PC-3 (cell line): ENCODE measurements at places on chromosomes 7 and 10.

GRCh38 chr7:92623544-92623943 is 33.4 kb upstream of the FAM133B start:
- DNase-seq, result no peak

DNA sequence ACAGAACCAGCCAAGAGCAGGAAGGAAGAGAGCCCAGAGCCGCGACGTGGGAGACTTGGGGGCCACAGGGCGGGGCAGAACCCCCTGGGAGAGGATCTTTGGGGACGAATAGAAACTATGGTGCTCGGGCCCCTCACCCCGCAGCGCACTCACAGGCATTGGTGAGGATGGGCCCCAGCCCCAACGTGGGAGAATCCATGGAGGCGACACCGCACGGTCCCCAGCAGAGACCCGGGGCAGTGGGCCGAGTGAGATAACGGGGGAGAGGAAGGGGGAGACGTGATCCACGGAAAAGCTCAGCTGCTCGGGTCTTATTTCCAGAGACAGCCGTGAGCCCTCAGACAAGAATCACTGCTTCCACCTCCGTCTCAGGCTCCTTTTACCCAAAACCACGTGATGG is 222.4 kb downstream of the TCERG1L start:
- DNase-seq, result no peak

- DNase-seq, result no peak
These were observed 47.9 kb downstream of the GALNT11 start for GRCh38 chr7:152073352-152073751.

DNA sequence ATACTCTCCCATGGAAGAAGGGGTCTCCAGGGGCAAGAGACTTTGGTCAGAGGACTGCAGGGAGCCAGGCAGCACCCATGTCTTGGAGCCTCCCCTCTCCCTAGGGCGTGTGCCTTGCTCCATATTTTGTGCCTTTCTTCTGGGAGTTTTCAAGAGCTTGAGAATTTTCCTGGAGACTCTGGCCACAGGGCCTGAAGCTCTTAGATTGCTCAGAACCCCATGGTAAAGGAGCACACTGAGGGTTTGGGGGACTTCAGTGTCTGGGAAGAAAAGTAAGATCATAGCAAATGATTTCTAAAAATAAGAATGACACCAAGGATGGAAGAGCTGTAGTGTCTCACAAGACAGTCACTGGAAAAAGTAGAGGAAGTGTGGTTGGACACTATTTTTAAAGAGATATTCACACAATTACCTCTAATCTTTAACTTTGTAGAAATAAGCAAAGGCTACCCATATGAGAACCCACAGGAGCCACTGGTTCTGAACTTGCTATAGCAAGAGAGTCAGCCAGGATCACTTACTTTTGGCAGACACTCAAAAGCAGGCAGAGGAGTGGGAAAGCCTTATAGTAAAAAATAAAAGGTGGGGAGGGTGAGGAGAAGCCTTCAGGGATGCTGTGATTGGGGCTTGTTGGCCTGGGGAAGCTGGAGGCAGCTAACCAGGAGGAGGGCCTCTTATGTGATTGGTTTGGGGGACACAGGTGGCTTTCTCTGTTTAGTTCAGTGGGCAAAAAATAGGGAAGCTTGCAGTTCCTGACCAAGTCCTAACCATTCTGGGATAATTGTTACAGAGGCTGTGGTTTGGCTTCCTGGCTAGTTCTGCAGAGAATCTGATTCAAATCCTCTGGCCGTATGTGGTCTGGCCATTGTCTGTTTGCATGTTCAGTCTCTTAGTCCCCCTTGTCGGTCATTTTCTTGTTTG is 5.1 kb upstream of the CSGALNACT2 start:
- DNase-seq, result no peak

DNA sequence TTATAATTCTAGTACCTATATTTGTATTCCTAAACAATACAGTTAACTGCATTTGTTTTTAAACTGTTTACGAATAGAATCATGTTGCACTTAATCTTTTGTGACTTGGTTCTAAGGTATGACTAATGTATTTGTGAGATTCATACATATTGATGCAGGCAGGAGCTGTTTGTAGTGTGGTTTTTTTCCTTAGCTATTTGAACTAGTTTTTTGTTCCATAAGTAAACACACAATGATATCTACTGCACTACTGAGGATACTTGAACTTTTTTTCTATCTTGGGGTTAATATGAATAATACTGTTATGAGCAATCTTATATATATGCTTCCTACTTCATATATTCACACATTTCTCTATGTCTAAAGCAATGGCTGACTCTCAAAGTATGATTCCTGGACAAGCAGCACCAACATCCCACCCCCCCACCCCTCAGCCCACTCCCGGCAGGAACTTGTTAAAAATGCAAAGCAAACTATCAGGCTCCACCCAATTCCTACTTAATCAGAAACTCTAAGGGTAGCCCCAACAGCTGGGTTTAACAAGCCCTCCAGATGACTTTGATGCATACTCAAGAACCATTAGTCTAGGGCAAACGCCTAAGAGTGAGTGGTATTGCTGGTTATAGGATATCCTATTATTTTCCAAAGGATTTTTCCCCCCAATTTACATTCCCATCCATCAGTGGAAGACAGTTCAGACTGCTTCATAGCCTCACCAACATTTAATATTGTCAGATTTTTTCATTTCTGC is 25.8 kb downstream of the BRAF start:
- peak; percentile 81 for DNase-seq

GRCh38 chr10:7706534-7707073 is 3.5 kb downstream of the ITIH2 start:
- no peak for DNase-seq

GRCh38 chr7:143878884-143879283 is 23.1 kb downstream of the TCAF1 start:
- DNase-seq, result no peak

DNA sequence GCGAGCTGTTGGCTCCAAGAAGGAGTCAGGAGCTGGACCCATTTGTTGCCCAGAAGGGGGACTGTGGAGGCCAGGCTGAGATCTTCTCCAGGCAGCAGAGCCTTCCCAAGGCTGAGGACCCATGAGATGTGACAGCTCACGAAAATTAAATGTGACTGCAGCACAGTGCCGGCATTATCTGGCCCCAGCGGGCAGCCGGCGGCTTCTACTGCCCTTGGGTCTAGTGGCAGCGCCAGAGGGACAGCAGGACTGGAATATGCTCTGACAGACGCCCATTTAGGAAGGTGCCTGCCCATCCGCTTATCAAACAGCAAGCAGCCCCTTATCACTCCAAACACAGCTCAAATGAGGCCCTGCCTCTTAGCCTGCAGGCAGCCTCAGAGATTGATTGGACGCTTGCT is 122.9 kb upstream of the LYZL2 start:
- DNase-seq, result no peak

DNA sequence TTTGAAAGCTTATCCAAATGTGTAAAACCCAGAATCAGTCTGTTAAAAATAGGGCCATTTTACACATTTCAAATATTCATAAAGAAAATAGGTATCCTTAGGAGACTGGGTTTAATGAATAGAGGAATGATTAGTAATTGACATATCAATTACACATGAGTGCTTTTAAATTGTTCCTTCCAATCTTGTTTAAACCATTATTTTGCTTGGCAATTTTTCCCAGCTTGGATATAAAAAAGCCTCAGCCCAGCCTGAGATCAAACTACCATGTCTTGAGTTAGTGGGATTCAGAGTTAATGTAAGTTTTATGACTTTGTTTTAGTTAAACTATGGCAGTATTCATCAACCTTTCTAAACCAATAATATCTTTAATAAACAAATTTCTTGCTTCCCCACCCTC is 28.3 kb downstream of the PARP12 start:
- DNase-seq, result no peak

- peak; percentile 32 for DNase-seq
These were observed 961.5 kb downstream of the KCNMA1 start for GRCh38 chr10:76675951-76676587.

DNA sequence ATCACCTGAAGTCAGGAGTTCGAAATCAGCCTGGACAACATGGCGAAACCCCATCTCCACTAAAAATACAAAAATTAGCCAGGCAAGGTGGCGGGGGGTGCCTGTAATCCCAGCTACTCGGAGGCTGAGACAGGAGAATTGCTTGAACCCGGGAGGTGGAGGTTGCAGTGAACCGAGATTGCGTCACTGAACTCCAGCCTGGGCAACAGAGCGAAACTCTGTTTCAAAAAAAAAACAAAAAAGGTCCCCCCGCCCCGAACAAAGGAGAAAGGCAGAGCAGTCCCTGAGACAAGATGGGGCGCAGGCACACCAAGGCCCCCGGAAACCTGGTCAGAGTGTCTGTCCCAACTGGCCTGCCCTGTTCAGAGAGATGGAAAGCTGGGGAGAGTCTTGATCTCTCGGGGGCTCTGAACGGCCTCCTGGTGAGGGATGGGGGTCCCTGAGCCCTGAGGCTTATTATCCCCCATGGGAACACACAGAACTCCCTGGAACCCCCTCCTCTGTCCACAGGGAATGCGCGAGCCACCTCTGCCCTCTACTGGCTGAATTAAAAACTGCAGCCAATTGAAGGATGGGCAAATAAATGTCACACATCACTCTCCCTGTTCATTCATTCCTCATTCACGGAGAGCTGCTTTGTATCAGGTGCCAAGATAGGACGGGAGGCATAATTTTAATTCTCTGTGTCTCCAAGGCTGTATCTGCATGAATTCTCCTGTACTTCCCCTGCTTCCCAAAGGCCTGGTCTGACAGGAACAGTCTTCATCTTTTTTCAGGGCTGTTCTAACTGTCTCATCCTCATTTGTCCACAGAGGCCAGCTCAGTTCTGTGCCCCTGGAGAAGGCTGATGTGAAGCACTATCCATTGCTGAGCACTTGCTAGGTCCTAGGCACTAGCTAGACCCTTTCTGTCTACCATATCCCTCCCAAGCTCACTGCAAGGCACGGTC is 28.9 kb downstream of the MAT1A start:
- no peak for DNase-seq

- DNase-seq, result no peak
These were observed 115.7 kb upstream of the KMT2C start for GRCh38 chr7:152551304-152552036.

GRCh38 chr7:49823566-49823965 is 50.1 kb downstream of the VWC2 start:
- no peak for DNase-seq

- DNase-seq, result peak; percentile 13
These were observed 27.8 kb downstream of the CHST15 start for GRCh38 chr10:124065382-124066125.

GRCh38 chr7:33764752-33765451 is 140.4 kb upstream of the BMPER start:
- peak; percentile 65 for DNase-seq

DNA sequence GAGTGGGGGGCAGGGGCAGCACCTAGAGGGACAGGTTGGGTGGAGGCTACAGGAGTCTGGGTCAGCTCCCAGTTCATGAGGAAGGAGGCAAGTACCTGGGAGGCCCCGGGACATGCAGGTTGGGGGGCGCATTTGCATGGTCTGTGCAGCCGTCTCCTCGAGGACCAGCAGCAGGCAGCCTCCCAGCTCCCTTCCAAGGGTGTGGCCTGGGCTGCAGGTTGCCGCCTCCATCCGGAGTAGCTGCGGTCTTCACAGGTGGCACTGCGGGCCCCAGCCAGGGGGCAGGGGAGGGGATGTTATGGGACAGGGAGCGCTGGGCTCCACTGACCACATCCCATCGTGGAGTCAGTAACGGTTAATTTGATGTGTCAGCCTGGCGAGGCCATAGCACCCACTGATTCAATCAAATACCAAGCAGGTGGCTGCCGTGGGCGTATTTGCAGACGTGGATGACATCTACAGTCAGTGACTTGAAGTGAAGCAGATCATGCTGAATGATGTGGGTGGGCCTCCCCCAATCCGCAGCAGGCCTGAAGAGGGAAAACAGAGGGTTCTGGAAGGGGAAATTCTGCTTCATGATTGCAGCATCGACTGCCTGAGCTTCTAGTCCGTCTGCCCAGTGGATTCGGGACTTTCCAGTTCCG is 81.6 kb downstream of the PRKAG2 start:
- peak; percentile 34 for DNase-seq

DNA sequence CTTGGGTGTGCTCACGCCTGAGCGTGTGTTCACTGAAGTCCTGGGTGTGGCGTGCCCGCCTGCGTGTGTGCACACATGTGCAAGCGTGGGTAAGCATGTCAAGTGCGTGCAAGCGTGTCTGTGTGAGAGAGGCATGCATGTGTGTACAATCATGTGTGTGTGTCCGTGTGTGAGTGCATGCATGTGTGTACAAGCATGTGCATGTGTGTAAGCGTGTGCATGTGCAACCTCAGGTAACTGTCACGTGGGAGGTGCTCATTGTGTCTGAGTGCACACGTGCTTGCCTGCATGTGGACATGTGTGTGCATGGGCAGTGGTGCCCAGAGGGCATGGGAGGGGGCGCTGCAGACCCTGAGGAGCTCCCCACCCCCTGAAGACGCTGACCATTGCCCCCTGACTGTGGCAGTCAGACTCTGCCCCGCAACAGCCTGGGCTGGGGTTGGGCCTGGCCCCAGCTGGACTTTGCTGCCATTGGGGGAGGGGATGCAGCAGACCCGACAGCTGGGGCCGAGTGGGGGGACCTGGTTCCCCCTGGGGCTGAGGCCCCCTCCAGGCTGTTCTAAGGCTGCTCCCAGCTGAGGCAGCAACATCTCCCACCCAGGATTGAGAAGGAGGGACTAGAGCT is 88.1 kb downstream of the UNCX start:
- no peak for DNase-seq

DNA sequence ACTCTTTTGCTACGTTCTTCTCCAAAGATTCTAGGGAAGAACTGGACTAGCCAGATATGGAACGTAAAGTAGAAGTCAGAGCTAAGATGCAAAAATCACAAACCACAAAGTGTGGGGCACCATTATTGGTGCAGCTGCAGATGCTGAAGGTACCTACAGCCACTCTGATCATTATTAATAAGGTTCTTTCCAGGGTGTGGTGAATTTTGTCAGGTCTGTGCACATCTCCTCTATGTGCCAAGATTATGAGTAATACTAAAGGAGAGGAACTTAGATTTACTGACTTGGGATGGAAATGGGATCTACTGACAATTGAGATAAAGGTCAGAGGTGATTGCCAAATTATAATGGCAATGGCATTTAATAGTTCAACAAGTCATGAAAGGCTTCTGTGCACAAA is 148.2 kb downstream of the RAPGEF5 start:
- peak; percentile 13 for DNase-seq

- DNase-seq, result no peak
These were observed 212.6 kb downstream of the FOXP2 start for GRCh38 chr7:114627231-114627630.

- DNase-seq, result no peak
These were observed 35.1 kb upstream of the SLC26A3 start for GRCh38 chr7:107838024-107838601.

DNA sequence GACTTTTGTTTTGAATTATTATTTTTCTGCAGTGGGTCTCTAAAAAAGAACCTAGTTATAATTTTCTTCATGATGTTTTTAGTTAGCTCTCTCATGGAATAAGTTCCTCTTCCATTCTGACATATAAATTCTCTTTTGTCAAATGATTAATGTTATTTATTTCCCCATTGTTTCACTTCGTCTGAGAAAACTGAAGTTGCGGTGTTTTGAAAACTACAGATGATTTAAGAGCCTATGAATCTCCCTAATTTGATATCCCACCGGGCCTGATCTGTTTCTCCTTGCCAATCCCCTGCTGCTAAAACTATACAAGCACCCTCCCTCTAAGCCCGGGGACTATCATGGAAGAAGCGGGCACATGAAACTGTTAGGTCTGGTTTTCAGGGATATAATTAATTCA is 41.4 kb downstream of the HTR7 start:
- no peak for DNase-seq
